ENCODE measurements at places on chromosomes 4 and X.

DNA sequence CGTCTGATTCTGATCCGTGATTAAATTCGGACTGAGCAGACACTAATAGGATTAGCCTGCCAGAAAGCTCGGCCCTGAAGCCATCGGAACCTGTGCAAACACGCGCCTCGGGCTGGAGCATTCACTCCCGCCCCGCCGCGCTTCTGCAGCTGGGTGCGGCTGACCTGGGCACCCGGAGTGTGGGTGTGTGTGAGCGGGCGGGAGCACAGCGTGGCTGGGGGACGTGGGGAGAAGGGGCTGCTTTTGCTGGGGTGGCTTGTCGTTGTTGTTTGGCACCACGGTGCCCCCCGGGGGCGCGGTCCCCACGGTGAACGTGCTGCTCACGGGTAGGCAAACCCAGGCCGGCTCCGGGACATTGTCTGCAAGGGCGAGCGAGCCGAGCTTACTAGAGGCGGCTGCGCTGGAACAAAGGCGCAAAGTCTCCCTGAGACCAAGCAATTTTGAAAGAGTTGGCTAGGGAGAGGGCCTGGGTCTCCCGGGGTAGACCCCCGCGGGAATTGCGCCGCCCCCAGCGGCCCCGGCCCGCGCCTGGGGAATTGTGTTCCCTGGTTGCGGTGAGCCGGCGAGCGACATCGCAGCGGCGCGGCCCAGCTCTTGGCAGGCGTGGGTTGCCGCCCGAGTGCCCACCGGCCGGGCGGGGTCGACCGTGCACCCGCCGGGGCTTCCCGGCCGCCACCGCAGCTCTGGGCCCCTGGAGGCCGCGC is 1.4 kb downstream of the MAMLD1 start:
- peak; percentile 23 for DNase-seq

- DNase-seq, result no peak
Observed at GRCh38 chr4:173121076-173121561, 47.5 kb upstream of the GALNT7 start.

DNA sequence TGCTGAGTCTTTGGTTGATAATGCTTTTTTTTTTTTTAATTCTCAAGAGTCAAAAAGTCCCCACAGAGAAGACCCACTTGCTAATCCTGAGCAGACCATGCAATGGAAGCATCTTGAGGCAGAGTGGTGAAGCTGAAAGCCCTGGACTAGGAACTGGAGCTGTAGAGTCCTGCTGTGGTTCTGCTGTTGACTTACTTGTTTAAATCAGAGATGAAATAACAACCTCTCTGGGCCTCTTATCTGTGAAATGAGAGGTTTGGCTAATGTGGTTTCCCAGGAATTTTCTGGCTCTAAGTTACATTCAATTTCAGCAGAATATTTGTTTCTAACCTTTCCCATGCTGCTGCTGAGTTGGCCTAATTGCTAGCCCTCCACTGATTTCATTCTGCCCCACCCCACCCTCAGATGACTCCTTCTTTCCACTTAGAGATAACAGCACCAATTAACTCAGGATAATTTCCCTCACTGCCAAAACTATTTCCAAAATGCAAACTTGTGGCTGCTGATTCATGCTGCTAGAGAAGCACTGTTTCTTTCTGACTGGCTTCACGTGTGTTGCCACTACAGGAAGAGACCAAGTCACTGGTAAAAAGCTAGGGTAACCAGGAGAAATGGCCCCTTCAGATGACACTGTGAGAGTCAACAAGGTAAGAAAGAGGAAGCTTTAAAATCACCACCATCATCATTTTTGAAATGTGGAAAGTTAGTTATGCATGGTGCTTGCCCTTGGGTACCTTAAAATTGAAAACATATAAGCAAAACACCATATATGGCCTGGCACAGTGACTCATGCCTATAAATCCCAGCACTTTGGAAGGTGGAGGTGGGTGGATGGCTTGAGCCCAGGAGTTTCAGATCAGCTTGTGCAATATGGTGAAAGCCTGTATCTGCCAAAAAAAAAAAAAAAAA is 326.4 kb downstream of the DCHS2 start:
- DNase-seq, result no peak

DNA sequence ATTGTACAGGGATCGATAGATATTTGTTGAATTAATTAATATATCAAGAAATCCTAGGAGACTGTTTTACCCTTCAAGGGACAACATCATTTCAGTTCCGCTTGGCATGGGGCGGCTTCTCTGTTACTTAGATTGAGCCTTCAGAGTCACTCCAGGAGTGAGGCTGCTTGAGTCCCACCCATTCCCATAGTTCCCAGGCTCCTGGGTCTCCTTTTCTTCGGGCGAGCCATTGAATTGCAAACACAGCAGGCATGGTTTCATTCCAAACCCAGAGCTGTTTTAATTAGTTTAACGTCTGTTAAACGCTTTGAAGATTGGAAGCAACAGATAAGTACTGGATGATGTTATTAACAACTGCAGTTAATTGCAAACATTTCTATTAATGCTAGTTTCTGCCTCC is 571 bp upstream of the EDA start:
- no peak for DNase-seq

- DNase-seq, result no peak
Observed at GRCh38 chrX:13868591-13868990, 51.7 kb upstream of the GPM6B start.

- DNase-seq, result no peak
Observed at GRCh38 chr4:126794363-126794762, 838.4 kb upstream of the INTU start.

DNA sequence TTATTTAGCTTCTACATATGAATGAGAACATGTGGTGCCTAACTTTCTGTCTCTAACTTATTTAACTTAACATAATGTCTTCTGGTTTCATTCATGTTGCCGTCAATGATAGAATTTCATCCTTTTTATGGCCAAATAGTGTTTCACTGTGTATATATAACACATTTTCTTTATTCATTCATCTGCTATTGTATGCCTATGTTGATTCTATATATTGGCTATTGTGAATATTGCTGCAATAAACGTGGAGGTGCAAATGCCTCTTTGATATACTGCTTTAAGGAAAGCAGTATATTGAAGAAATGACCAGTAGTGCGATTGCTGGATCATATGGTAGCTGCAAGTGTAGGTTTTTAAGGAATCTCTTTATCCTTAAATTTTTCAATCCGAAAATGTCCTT is 10.0 kb upstream of the CSN1S1 start:
- no peak for DNase-seq

- DNase-seq, result peak; percentile 45
Observed at GRCh38 chr4:145808021-145808650, 128.2 kb downstream of the C4orf51 start.
